ENCODE measurements at places on chromosomes 7 and 10. TPM values are rescaled to one million over a fixed set of nuclear protein-coding genes. Genes with fewer than 3 reads are reported as not detected.

The ADO gene
- total RNA-seq: 26.4 TPM

The TMEM273 gene
- 27.3 TPM for total RNA-seq

DNA sequence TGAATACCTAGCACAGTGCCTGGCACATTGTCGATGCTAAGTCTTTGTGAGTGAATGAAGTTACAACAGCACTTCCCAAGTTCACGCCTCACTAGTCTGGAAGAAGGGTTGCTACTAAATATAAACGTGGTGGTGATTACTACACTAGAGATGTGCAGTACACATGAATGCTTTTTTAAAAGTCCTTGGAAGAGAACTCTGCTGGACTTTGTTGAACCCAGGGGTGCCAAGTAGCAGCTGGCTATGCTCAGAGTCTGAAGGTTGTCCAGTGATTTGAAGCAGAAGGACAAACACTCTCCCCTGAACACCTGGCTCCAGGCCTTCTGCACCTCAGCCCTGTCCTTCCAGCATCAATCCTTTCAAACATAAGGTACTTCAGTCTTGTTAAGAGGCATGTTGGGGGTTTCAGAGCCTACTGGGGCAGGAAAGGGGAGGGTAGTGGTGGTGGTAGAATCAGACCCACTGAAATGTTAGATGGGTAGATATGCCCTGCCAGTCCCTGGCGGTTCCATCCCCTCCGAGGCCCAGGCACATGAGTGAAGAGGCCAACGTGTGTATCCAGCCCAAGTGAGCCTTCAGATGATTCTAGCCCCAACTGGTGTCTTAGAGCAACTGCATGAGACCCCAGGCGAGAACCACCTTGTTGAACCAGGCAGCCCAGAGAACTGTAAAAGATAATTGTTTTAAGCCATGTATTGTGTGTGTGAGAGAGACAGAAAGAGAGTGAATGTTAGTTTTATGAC, 94.4 kb downstream of the TAX1BP1 start:
- DNase-seq: no peak

GRCh38 chr10:128130051-128130450, 3.8 kb upstream of the MKI67 start:
- DNase-seq: no peak

Measured in right cardiac atrium (tissue), 5 donors.